ENCODE measurements at places on chromosomes 7 and 10.

DNA sequence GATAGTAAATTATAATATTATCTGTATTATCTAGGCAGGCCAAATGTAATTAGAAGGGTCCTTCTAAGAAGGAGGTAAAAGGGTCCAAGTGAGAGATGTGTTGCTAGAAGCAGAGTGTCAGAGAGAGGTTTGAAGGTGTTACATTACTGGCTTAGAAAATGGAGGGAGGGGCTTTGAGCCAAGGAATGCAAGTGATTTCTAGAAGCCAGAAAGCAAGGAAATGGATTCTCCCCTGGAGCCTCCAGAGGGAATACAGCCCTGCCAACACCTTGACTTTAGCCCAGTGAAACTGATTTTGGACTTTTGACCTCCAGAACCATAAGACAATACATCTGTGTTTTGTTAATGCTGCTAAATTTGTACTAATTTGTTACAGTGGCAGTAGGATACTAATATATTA lies 97.9 kb upstream of the IL6 start:
- DNase-seq = peak; percentile 45

- DNase-seq = peak; percentile 94
These were observed 13.9 kb downstream of the ARHGAP19 start for GRCh38 chr10:97278491-97278989.

DNA sequence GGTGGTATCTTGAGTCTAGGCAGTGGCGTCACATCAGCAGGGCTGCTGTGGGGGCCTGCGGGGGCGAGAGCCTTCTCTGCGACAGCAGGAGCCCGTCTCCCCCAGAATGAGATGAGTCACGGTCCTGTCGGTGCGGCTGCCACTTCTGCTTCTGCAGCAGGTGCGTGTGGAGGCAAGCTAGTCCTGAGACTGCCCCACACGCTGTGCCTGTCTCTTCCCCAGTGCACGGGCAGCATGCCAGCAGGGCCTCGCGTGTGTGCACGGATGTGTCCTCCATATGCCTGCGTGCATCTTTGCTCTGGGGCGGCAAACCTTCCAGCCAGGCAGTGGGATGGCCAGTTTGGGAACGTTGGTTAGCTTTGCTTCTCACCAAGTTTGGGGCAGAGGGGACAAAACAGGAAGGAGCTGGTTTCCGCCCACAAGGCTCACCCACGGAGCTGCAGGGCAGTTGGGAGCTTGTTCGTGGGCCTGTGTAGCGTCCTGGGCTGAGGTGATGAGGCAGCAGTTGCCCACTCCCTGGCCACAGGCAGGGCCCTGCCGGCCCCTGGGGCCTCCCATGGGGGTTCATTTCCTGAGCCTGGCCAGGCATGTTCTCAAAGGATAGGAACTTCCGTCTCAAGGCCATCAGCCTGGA lies 60.8 kb upstream of the PPIF start:
- DNase-seq = peak; percentile 38

GRCh38 chr7:77476871-77477270 lies 60.2 kb upstream of the PTPN12 start:
- no peak for DNase-seq

- DNase-seq = no peak
These were observed 224.1 kb downstream of the AUTS2 start for GRCh38 chr7:69822386-69822785.

- no peak for DNase-seq
These were observed 84.8 kb upstream of the GRM3 start for GRCh38 chr7:86558680-86559501.

GRCh38 chr7:112503361-112503972 lies 22.7 kb downstream of the LSMEM1 start:
- DNase-seq = no peak

DNA sequence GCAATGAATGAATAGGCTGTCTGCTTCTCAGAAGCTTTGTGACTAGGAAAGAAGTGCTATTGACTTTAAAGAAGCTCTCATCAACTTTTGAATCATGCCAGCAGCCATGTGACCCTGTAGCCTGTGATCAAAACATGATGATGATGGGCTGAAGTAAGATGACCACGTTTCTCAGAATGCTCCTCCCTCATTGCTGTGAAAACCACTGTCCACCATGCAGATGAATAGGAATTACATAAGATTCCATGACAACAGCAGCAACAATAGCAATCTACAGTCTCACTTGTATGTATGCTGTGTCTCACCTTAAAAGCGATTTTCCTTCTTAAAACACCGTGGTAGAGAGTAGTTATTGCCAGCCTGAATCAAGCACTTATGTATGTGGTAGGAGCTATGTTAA lies 228.4 kb downstream of the TRIL start:
- DNase-seq = peak; percentile 28

DNA sequence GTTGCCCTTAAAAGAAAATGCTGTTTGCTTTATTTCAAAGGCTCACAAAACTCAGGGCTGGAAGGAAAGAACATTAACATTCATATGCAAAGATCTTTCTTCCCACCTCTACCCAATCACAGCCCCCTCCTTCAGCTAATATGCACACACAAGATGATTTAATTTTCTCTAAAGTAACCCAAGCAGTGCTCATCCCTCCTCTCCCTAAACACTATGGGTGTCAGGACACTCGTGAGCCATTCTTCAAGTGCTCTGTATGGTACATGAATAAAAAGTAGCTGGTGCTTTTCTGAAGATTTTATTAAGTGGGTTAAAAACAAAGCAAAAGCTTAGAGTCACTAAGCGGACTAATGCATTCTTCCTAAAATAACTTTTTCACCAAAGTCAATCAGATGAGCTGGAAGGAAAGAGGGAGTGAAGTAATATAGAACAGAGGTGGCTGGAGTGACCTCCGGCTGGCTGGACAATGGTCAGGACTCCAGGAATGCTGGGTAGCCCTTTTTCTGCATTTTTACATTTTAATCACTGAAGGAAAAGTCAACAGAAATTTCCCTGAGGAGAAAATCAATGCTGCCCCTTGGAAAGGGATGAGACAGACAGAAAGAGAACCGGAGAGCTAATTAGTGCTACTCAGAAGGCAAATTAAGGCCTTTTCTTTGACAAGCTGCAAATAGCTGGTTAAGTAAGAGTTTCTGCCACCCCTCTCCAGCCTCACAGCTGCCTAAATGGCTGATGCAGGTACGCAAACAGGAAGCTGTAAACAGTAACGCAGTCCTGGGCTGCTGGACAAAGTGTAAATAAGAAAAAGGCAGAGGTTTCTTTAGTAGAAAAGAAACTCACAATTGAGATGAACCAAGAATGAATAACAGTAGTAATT lies 6.6 kb downstream of the DGKI start:
- no peak for DNase-seq

DNA sequence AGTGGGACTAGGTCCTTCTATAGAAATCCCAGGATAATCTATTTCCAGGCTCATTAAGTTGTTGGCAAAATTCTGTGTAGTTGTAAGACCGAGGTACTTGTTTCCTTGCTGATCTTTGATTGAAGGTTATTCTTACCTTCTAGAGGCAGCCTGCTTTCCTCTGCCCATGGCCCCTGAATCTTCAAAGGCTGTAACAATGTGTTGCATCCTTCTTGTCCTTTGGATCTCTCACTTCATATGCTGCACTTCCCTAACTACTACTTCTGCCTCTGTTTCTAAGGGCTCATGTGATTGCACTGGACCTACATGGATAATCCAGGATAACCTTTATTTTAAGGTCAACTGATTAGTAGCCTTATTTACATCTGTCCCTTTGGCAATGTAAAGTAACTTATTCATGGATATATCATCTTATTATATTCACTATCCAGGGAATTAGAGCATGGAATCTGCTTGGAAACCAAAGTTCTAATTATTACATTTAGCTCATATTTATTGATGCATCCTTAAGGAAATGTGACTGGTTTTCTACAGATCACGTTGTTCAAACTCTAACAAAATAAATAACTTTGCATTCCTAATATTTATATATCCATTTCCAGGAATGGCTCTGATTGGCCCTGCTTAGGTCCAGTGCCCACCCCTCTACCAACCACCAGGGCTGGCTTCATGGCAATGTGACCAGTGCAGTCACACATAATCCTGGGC lies 85.6 kb downstream of the IMMP2L start:
- DNase-seq = no peak

DNA sequence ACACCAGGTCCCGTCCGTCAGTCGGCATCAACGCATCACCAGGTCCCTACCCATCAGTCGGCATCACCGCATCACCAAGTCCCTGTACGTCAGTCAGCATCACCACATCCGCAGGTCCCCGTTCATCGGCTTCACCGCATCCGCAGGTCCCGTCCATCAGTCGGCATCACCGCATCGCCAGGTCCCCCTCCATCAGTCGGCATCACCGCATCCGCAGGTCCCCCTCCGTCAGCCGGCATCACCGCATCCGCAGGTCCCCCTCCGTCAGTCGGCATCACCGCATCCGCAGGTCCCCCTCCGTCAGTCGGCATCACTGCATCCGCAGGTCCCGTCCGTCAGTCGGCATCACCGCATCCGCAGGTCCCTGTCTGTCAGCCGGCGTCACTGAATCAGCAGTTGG lies 55.1 kb downstream of the IGF2BP3 start:
- no peak for DNase-seq

DNA sequence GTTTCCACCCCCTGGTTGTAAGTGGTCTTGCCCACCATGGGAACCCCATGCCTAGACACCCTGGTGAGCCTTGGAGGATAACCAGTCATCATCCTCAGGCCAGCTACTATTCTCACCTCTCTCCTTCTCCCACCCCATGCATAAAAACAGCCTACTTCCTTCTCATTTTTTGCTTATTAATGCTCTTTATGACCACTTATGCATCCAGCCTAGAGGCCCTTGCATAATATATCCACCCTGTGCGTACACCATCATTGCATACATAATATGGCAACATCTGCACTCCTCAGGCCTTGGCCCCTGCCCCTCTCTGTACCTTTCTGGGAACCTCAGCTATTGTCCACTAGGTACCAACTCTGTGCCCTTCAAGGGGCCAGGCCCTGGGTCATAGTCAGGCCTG lies 91.0 kb downstream of the CDH23 start:
- no peak for DNase-seq

GRCh38 chr7:45586542-45587520 lies 12.7 kb downstream of the ADCY1 start:
- DNase-seq = no peak

GRCh38 chr7:96624954-96625353 lies 84.7 kb downstream of the SEM1 start:
- no peak for DNase-seq

DNA sequence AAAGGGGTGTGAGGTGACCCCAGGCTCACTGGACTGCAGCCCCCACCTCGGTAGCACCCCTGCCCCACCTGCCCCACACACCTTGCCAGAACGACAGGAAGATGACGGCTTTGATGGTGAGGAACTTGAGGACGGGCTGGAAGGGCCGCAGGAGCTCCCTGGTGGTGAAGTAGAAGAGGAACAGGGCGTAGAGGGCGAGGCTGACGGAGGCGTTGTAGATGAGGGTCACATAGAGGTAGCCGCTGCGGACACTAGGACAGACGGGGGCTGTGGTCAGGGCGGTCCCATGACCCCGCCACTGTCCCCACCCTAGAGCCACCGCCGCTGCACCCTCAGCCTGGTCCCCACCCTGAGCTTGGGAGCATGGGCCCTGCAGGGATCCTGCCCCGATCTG lies 7.6 kb downstream of the TMEM184A start:
- no peak for DNase-seq

DNA sequence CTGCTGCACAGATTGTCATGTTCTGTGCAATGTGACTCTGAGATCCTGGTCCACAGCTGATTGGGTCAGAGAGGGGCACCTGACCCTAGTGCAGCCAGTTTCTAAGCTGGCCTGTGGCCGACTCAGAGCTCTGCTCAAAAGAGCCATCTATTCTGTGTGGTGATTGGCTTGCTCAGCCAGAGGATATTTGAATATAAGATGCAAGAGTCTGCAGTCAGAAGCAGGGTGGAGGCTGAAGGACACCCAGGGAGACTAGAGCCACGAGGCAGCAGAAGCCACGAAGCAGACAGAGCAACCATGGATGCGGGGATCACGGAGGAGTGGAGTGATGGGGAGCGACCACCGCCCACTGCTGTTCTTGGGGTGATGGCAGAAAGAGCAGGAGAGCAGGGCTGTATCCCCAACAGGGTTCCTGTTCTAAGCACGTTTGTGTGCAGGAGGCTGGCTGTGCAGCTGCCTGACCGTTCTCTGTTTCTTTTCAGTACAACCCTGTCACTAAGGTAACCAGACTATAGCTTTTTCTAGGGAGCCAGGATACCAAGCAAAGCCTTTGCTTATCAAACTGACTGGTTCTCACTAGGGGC lies 19.5 kb upstream of the RHEB start:
- no peak for DNase-seq

GRCh38 chr10:70461397-70462348 lies 16.9 kb upstream of the PALD1 start:
- DNase-seq = peak; percentile 44

DNA sequence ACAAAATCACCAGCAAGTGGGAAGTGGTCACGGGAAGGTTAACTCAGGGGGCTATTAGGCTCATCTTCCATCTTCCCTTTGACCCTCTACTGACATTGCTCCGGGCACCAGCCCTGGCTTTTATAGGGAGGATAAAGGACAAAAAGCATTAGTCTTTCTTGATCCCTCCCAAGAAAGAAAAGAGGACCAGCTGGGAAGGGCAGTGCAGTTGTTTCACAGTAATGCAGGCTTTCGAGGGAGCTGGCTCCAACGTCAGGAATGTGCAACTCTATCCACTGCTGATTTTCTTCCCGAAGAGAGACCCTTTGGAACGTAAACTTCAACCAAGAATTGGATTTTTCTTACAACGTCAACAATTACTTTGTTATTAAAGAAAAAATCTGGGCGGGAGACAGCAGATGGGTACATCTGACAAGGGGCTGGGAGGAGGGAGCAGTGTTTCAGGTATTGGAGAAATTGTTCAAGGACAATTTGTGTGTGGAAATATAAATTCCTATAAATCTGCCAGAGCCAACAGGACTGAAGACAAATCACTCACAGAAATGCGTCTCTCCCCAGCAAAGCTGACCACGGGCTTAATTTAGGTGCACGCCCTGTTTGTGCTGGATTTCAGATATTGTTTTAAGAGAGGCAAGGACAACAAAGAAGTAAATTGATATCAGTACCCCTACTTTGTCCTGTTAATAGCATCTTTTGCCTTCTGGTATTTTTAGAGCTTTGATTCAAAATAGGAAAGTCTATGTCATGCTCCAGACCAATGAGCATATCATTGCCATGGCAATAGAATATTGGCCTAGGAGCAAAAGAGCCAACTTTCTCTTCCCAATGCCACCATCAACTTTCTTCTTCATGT lies 23.4 kb upstream of the ARID5B start:
- DNase-seq = no peak

- no peak for DNase-seq
These were observed 38.2 kb downstream of the WDR37 start for GRCh38 chr10:1094112-1095057.

DNA sequence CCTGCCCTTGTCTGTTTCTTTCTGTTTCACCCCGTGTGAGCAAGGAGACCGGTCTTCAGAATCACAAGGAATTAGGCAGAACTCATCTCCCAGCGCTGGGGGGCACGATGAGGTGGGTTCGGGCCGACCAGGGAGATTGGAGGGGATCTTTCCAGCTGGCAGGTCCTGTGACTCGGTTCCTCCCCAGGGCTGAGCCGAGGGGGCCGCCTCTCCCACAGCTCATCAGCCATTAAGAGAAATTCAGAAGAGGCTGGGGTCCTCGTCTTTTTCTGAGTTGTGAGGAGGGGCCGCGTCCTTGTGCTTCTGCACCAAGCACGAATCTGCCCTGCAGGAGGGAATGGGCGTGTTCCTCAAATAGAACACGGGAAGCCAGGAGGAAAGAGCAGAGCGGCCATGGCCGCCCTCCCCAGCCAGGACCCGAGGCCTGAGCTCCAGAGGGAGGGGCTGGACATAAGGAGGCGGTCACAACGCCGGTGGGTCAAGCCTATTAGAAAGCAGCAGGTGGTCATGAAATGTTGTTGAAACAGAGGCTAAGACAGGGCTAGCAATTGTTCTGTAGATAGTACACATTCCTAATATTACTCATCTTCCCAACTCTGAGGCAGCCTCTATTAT lies 125.3 kb downstream of the ADARB2 start:
- DNase-seq = no peak
